ENCODE measurements at places on chromosomes 5 and 9. TPM values are rescaled to one million over a fixed set of nuclear protein-coding genes. Genes with fewer than 3 reads are reported as not detected.

The CDX1 gene
- not detected for polyA plus RNA-seq

The ADGRD2 gene
- polyA plus RNA-seq, result 1.0 TPM

The PCDHGA9 gene
- 2.9 TPM for polyA plus RNA-seq

The FGFR4 gene
- 14.6 TPM for polyA plus RNA-seq
